Esophagus squamous epithelium (tissue), 5 donors: ENCODE measurements at places on chromosomes 16 and 17. TPM values are rescaled to one million over a fixed set of nuclear protein-coding genes. Genes with fewer than 3 reads are reported as not detected.

DNA sequence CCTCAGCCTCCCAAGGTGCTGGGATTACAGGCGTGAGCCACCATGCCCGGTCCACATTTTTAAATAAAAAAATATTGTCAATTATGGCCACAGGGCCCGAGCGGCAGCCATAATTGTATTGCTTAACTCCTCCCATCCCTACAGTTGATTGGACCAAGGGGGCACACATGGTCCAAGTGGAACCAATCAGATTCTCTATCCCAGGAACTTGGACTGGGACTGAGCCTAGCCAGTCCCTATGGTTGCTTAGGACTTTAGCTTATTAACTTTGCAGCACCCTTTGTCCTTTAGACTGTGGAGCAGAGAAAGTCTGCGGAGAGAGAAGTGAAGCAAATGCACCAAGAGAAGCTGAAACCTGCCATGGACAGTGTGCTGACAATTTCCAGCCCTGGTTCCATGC, 5.5 kb upstream of the RDM1 start:
- H3K4me3 ChIP-seq, result no peak overlapping the region
- H3K27me3 ChIP-seq, result no peaks in the 10 kb centered on the region
- H3K4me1 ChIP-seq, result no peaks in the 10 kb centered on the region
- no peak for DNase-seq

- H3K36me3 ChIP-seq, result no peaks in the 10 kb centered on the region
- H3K27ac ChIP-seq, result no peak overlapping the region
- peak overlapping the region; percentile 57 for H3K4me3 ChIP-seq
These were observed 1.2 kb upstream of the SRCIN1 start for GRCh38 chr17:38606646-38607611.

GRCh38 chr17:8408371-8408770, 10.7 kb upstream of the RNF222 start:
- DNase-seq, result no peak
- peaks cover 6% of the 10 kb centered on the region for H3K27me3 ChIP-seq
- H3K36me3 ChIP-seq, result no peaks in the 10 kb centered on the region
- peaks cover 11% of the 10 kb centered on the region for H3K4me1 ChIP-seq
- peak overlapping the region; percentile 44 for H3K4me3 ChIP-seq
- peak overlapping the region; percentile 75 for H3K27ac ChIP-seq

DNA sequence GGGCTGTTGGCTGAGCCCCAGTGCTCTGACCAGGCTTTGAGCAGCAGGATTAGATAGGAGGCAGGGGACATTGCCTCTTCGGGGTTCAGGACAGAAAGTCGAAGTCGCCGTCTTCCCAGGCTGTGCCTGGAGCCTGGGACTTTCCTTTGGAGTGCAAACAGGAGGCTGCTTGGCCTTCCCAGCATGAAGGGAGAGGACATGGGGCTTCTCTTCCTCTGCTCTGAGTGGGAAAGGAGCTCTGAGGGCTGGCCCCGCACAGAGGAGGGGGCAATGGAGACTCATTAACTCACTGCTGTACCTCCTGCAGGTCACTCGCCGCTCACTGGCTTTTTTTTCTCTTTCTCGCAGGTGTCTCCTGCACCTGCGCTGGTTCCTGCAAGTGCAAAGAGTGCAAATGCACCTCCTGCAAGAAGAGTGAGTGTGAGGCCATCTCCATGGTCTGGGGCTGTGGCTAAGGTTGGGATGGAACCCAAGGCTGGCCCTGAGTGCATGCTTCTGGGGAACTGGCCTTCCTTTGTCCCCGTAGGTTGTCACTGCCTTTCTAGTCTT, 642 bp downstream of the MT1F start:
- H3K4me1 ChIP-seq, result peaks cover 16% of the 10 kb centered on the region
- H3K36me3 ChIP-seq, result no peaks in the 10 kb centered on the region
- H3K4me3 ChIP-seq, result no peak overlapping the region
- DNase-seq, result no peak
- peaks cover 68% of the 10 kb centered on the region for H3K27me3 ChIP-seq

DNA sequence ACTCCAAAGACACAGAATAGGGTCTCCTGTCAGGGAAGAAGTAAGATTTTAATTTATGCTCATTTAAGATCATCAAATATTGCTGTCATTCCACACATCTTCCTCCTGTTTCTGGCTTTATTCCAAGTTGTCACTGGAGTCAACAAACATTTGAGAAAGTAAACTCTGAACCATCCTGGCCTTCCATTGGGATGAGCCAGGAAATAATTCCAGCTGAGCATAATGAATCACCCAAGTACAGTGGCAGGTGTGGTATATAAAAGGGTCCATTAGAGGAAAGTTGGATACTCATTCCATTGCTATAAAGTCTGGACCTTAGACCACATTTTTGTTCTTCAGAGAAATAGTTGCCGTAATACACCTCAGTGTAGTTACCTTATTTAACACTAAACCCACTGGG, 246.1 kb downstream of the SLC39A11 start:
- no peaks in the 10 kb centered on the region for H3K36me3 ChIP-seq
- H3K27me3 ChIP-seq, result no peaks in the 10 kb centered on the region
- H3K4me3 ChIP-seq, result no peak overlapping the region
- no peak overlapping the region for H3K27ac ChIP-seq

DNA sequence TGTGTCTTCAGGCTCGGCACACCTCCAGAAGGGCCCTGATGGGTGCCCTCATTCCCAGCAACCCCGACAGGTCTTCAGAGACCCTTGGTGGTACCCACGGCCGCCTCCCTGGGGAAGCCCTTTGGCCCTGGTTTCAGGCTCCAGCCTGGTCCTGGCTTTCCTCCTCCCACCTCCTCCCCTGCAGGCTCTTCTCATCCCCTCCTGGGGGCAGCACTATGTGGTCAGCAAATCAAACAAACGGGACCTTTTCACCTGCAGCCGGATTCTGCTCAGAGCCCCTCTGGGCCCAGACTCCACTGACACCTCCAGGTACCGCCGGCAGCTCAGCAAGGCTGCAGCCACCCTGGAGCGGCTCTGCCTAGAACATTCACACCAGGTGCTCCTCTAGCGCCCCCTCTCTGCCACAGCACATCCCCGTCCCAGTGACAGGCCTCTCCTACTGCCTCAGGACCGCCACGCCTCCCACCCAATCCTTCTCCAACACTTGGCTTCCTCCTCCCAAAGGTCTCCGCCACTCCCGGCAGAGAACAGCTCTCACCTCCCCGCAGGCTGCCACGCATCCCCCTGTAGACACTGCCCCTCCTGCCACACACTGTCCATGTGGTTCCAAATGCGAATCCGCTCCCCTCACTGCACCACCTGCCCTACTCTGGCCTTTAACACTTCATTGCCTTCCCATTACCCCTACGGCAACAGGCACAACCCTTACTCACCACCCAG, 12.0 kb downstream of the CORO7 start:
- peaks cover 17% of the 10 kb centered on the region for H3K36me3 ChIP-seq
- no peak for DNase-seq
- no peaks in the 10 kb centered on the region for H3K27me3 ChIP-seq
- no peak overlapping the region for H3K4me3 ChIP-seq
- peaks cover 28% of the 10 kb centered on the region for H3K4me1 ChIP-seq
- H3K27ac ChIP-seq, result no peak overlapping the region

DNA sequence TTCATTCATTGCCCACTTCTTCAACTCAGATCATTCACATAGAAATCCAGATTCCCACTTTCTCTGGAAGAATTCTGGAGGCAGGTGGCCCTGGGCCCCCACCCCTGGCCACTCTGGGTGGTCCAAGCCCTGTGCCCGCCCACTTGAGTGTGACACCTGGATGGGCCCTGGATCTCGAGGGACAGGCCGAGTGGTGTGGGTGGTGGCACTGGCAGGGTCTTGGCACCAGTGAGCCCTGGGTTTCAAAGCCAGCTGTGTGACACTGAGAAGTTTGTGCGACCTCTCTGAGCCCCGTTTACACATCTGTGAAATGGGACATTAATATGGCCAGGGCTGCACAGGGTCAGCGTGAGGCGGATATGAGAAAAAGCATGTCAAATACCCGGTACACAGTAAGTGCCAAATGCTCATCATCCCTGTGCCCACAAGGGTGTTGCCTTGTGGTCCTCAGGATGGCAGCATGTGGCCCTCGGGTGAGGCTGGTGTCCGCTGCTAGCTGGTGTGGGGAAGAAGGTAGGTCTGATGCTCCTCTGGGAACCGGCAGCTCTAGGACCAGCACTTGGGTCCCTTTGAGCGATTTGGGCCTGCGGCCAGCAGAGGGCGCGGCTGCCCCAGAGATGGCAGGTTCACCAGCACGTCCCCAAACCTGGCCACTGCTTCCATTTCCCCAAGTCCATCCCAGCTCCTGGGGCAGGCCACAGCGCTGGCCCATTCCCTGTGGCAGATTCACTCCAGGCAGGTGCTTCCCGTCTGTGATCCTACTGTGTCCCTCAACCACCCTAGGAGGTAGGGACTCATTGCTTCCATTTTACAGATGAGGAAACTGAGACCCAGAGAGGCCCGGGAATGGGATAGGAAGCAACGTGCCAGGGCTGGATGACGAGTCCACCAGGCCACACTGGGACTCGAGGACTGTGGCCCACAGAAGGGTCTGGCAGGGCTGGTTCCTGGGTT, 3.6 kb downstream of the OSGIN1 start:
- H3K4me1 ChIP-seq, result peaks cover 29% of the 10 kb centered on the region
- peaks cover 38% of the 10 kb centered on the region for H3K36me3 ChIP-seq
- H3K4me3 ChIP-seq, result no peak overlapping the region

DNA sequence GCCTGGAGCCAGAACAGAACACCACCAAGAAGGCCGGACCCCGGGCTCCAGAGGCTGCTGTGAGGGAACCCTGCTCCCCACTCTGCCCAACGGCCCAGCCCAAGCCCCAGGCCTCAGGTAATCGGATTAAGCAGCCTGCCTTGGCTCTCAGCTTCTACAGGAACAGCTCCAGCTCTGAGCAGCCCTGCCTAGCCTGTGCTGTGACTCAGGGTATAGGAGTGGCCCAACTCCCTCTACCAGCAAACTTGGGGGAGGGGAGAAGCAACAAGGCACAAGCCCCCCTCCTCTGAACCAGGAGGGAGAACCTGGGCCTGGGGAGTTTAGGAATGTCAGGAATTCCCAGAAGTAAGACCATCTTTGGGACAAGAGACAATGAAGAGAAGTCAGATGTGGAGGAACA, 849 bp upstream of the SOX15 start:
- H3K36me3 ChIP-seq, result peaks cover 72% of the 10 kb centered on the region
- H3K4me1 ChIP-seq, result peaks cover 30% of the 10 kb centered on the region
- no peaks in the 10 kb centered on the region for H3K27me3 ChIP-seq

- H3K4me1 ChIP-seq, result peaks cover 12% of the 10 kb centered on the region
- no peak for DNase-seq
- H3K36me3 ChIP-seq, result no peaks in the 10 kb centered on the region
- H3K27ac ChIP-seq, result peak overlapping the region; percentile 44
These were observed 59.6 kb downstream of the MAP2K6 start for GRCh38 chr17:69473841-69474831.

FSCN2 gene
- total RNA-seq, result 2.3 TPM

SLC35G3 gene
- total RNA-seq, result not detected

NKD1 gene
- 1.8 TPM for total RNA-seq

SLC5A11 gene
- 1.1 TPM for total RNA-seq

CLDN7 gene
- total RNA-seq, result 411 TPM

ACACA gene
- total RNA-seq, result 53.2 TPM

CCDC78 gene
- under 0.01 TPM for total RNA-seq
